T1000 (cell line): ENCODE measurements at places on chromosomes 16 and 17.

- no peak for DNase-seq
Observed at GRCh38 chr16:75477680-75478473, 13.4 kb upstream of the TMEM170A start.

DNA sequence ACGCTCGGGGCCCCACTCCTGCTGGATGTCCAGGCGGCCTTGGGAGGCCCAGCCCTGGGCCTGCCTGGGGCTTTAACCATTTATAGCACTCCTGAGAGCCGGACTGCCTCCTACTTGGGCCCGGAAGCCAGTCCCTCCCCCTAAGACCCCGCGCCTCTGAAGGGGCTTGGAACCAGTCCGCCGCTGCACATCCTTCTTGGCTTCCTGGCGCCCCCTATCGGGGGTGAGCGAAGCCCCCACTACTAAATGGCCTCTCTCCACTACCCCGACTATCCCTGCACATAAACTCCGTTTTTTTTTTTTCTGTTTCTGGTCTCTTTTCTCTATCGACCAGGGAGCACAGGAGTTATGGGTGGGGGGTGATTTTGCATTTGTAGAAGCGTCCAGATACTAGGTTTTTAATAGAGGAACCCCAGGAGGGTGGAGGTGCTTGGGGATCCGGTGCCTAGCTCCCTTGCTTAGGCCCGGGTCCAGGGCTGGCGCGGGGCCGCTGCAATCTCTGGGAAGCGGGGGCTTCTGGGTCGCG is 633 bp upstream of the NOL3 start:
- DNase-seq: no peak

- no peak for DNase-seq
Observed at GRCh38 chr16:67648764-67649407, 3.9 kb downstream of the CARMIL2 start.

GRCh38 chr17:72139212-72139611 is 18.4 kb downstream of the SOX9 start:
- DNase-seq: no peak

DNA sequence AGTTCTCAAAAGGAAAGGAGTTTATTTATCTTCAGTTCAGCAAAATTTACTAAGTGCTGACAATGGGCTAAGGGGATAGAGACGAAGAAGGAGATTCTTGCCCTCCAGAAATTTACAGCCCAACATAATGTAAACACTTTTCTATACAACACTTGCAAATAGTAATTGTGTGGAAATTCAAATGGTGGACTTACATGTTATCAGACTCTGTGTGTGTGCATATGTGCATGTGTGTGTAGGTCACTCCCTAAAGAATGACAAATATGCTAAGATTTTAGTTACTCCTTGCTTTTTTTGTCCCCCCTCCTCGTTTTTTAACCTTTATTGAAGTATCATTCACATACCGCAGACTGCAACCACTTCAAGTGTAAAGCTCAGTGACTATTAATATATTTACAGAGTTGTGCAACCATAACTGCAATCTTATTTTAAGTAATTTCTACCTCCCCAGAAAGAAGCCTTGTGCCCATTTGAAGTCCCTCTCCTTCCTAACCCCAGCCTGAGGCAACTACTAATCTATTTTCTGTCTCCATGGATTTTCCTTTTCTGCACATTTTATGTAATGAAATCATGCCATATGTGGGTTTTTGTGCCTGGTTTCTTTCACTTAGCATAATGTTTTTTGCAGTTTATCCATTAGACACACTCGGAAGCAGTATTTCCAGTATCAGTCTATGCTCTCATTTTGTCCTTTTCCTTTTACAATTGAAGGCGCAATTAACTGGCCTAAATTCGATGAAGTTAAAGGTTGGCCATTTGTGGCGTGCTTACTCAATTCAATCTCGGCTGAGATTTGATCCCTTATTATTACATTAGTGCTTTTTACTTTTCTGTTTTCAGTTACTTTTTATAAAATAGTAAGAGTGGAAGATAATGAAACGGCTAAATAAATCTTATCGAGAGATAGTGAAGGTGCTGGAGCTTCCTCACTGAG is 318.4 kb downstream of the HAPSTR1 start:
- no peak for DNase-seq

GRCh38 chr17:5804251-5804650 is 219.9 kb upstream of the NLRP1 start:
- no peak for DNase-seq

DNA sequence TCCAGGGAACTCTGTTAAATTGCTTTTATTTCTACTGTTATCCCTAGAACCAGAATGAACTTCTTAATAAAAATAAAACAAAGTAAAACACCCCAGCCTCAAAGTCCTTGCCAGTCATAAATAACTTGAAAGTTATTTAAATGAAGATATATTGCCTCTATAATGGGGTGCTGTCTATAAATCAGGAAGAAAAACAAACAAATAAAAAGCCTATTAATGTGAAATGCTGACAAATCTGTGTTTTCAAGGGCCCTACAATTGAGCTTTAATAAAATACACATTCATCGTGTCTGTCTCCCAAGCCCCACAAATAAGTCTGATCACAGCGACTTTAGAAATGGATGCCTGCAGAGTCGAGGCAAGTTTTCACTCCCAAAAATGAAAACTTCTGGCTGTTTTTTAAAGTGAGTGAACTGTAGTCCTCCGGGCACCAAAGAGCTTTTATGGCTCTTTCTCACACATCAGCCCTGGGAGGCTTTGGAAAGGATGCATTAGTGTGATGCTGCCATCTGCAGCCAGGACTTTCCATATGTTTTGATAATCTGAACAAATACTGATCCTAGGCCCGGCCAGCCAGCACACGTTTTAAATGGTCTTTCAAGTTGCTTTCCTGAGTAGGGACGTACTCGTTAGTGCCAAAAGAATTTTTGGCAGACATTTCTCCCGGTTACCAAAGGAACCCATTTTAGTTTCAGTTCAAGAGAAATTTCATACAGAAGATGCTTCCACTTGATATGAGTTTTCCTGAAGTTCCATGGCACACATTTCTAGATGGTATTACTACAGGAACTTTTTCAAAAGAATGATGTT is 16.3 kb downstream of the NACA2 start:
- DNase-seq: no peak

- DNase-seq: no peak
Observed at GRCh38 chr17:50685691-50686493, 21.8 kb downstream of the ANKRD40 start.

DNA sequence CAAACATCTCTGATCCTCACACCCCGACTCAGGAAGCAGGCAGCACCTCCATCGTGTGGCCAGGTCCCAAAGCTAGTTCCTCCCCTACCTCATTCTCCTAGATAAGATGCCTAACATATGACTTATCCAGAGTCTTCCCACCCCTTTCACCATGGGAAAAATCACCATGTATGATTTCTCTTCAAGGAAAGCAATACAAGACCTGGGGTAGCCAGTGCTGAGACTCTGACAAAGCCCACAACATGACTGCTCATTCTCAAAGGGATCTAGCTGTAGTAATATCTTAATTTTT is 45.1 kb downstream of the CMTM4 start:
- no peak for DNase-seq

- no peak for DNase-seq
Observed at GRCh38 chr17:80257716-80258213, 2.9 kb upstream of the RNF213 start.

- DNase-seq: no peak
Observed at GRCh38 chr17:7912927-7913524, 3.1 kb downstream of the RNF227 start.

GRCh38 chr17:20043021-20043420 is 33.9 kb downstream of the SPECC1 start:
- no peak for DNase-seq

DNA sequence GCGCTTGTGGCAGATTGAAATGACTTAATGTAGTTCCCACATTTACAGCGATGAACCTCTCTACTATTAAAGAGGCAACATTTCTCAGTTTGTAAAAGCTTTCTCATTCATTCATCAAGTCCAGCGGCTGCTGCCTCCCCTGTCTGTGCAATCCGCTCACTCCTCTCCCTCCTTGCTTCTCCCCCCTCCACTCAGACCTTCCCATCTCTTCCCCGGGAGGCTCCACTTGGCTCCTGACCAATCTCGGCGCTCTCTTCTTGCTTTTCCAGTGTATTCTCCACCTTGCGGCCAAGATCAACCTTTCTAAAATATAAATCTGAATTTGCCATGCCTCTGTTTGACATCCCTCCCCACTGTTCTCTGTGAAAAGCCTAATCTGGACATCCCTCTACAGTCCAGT is 117.5 kb downstream of the ASIC2 start:
- DNase-seq: no peak

- DNase-seq: no peak
Observed at GRCh38 chr16:49608779-49609178, 235.2 kb downstream of the C16orf78 start.

GRCh38 chr16:50711862-50712559 is 18.6 kb downstream of the NOD2 start:
- no peak for DNase-seq

GRCh38 chr17:48143629-48144028 is 36.1 kb downstream of the SNX11 start:
- no peak for DNase-seq

- peak; percentile 85 for DNase-seq
Observed at GRCh38 chr17:17913695-17914332, 58.4 kb downstream of the TOM1L2 start.

DNA sequence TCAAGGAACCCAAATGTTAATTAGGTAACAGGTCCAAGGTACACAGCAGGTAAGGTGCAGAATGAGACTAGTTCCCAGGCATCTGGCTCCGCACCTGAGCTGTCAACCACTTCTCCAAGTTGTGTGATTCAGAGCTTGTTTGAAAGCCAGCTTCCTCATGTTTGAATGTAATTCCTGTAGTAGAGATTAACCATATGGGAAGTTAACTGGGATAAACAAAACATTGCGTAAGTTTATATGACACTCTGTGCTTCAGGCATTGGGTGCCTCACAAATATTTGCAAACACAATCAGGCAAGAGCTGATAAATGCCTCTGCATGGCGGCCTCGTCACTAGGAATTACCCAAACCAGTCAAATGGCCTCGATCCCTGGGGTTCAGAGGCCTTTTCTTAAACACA is 27.9 kb upstream of the CPHXL start:
- DNase-seq: no peak

DNA sequence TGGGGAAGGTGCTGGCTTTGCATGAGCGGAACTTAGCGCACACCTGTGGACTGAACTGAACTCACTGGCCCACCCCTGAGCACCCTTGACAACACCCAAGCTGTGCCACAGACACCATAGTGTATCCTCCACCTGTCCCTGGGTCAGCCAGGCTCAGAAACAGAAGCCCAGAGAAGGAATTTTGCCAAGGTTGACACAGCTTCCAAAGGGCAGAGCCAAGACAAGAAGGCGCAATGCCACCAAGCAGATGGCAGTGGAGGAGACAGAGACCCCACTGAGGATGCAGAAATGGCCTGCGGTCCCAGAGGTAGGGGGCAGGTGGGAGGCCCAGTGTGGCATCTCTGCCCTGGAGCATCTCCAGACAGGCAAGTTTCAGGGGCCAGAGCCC is 169.0 kb downstream of the ENGASE start:
- DNase-seq: no peak

- DNase-seq: no peak
Observed at GRCh38 chr16:66264311-66265047, 102.0 kb upstream of the CDH5 start.

GRCh38 chr17:48023400-48024148 is 14.0 kb downstream of the COPZ2 start:
- DNase-seq: peak; percentile 77

GRCh38 chr16:24771779-24772157 is 42.3 kb downstream of the TNRC6A start:
- no peak for DNase-seq

- DNase-seq: no peak
Observed at GRCh38 chr17:59371416-59372100, 40.1 kb downstream of the YPEL2 start.

DNA sequence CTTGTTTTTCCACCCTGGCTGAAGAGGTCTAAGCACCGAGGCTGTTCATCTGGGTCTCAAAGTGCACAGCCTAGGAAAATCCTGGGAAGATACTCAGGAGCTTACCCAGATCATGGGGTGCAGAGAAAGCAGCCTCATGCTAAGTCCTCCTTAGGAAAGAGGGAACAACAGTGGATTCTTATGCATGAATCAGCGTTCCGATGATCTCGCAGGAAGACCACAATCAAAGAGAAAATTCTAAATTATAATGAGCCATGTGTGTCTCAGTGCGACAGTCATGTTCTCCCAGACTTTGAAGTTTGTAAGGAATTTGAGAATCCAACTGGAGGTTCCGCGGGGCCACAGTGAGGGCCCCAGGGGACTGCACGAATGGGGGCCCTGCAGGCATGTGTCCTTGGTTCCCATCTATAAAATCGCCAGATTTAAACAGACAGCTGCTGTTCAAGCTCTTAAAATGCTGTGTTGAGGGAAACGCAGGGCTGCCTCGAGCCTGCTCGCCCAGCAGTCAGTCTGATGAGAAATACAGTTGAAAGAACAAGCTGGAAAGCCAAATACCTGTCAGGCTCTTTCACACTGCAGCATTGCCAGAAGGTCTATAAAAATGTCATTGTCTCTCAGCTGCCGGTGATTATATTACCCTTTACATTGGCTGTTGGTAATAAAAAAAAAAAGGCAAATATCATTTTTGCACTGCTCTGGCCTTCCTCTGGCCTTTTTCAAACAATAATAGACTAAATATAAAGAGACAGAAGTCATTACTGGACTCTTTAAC is 152.1 kb downstream of the PMP22 start:
- DNase-seq: no peak

DNA sequence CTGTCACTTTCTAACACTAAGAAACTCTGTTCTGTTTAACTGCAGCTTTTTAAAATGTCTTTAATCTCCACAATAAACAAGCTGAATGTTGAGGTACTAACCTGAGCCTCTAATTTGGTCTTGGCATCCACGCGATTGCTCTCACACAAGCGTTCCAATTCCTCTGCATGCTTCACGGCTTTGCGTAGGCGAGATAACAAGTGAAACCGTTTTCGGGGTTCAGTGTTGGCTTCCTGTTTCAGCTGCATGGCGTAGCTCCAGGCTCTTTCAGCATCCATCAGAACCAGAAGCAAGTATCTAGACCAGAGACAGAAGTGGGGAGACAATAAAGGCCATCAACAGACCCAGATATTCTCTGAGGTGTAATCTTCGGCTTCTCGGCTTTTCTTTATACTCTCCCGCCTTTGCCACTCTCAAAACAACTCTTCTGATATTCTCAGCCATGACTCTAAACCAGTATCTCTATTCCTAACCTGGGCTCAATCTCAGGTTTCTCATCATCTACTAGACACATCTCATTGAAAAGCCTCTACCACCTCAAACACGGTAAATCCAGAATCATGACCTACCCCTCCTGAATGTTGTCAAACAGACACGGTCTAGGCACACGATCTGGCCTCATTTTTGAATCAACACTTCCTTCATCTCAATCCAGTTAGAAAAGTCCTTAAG is 8.3 kb downstream of the SRP68 start:
- DNase-seq: no peak

GRCh38 chr17:33562792-33563191 is 269.7 kb upstream of the ASIC2 start:
- no peak for DNase-seq
